Activated effector memory CD4-positive, alpha-beta T cell treated with Interleukin-2 at 50 U/mL for 16 hours (primary cell): ENCODE measurements at places on chromosomes 16 and 17.

- no peak for DNase-seq
These were observed 275.7 kb downstream of the TOX3 start for GRCh38 chr16:52271088-52271750.

GRCh38 chr17:72556944-72557826 is 436.4 kb downstream of the SOX9 start:
- DNase-seq: peak; percentile 39

DNA sequence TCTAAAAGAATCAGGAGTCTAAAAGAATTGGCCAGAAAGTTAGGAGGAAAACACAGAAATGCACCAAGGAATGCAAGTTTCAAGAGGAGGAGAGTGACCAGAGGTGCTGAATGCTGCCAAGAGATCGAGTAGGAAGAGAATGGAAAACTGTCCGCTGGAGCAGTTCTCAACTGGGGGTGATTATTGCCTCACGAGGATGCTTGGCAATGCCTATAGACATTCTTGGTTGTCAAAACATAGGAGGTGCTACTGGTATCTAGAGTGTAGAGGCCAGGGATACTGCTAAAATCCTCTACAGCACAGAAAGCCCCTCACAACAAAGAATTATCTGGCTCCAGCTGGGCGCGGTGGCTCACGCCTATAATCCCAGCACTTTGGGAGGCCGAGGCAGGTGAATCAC is 82.1 kb upstream of the NOL11 start:
- DNase-seq: no peak

DNA sequence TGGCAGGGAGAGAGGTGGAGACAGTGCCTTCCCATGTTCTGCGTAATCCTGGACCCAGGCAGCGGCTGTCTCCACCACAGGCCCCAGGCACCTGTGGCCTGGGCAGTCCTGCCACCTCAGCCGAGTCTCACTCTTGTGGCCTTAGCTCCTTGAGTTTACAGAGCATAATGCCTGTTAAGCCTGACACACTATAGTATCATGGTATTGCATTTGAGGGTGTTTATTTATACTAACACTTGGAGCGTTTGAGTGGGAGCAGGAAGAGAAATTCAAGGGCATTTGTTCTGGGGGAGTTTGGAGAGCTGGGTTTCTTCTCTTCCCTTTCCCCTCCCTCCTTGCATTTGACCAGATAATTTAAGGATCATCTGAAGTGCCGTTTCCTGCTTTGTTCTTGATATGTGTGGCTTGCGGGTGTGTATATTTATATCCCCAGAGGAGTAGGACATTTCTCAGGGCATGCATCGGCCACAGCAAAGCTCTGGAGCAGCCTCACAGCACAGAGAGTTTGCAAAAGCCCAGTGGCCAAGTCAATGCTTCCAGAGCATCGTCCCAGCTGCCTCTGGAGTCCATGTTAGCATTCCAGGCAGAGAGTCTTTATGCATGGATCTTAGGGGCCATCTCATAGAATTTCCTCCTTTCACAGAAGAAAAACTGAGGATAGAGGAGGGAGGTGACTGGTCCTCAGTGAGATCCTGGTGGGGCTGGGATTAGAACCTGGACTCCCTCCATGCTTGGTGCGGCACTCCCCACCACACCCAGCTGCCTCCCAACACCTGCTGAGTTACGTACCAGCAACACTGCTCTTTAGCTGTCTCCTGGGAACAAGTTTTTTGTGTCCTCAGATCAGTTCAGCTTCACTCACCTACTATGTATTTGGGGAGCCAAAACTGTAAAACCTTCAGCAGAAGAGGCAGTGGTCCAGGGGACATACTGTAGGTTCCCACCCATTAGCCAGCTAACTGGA is 222.8 kb downstream of the CCDC182 start:
- DNase-seq: no peak

- DNase-seq: no peak
These were observed 166.3 kb downstream of the MSI2 start for GRCh38 chr17:57422574-57423164.

DNA sequence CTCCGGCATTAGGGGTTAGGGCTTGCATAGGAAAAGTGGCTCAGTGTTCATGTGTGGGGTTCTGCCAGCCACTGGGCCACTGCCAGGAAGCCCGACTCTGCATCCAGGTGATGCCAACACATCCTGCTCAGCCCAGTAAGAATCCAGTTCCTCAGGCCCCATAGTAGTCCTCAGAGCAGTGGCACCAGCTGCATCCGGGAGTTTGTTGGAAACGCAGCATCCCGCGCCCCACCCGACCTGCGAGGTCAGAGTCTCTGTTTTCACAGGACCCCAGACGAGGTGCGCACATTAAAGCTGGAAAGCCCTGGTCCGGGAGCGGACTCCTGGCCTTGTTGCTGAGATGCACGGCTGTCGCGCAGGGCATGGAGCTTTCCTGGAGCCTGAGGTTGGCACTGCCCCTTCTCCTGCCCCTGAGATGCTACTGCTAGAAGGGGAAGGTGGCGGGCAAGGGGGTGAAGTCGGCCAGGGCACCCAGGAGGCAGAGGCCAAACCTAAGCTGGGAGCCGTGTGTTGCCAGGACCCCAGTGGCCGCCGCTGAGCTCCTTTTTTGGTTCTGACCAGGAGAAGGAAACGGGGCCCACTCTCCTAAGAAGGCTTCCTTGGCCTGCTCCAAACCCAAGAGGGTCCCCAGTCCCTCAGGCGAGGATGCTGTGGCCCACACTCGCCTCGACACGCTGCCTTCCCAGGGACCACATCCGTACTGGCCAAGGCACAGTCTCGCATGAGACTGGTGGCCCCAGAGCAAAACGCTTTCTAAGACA is 44.4 kb downstream of the NOS2 start:
- DNase-seq: no peak

DNA sequence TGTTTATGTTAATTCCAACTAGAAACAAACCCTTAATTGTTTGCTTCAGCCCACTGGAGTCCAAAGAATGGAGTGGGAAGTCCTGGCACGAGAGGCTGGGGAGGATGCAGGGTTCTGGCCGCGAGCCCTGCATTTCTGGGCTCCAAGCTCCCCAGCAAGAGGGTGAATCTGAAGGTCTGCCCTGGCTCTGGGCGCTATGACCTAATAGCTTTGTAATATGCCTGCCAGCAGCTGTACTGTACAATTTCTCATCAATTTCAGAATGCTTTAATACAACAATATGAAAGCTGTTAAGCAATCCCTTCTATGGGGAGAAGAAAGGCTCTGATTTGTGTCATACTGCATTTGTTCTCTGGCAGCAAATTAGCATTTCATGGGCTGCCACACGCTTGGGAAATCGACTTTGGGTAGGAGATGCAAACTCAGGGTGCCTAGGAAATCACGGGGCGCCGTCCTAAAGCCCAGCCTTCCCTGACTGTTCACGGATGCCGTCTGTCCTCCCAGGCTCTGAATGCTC is 43.8 kb downstream of the NDEL1 start:
- DNase-seq: no peak

DNA sequence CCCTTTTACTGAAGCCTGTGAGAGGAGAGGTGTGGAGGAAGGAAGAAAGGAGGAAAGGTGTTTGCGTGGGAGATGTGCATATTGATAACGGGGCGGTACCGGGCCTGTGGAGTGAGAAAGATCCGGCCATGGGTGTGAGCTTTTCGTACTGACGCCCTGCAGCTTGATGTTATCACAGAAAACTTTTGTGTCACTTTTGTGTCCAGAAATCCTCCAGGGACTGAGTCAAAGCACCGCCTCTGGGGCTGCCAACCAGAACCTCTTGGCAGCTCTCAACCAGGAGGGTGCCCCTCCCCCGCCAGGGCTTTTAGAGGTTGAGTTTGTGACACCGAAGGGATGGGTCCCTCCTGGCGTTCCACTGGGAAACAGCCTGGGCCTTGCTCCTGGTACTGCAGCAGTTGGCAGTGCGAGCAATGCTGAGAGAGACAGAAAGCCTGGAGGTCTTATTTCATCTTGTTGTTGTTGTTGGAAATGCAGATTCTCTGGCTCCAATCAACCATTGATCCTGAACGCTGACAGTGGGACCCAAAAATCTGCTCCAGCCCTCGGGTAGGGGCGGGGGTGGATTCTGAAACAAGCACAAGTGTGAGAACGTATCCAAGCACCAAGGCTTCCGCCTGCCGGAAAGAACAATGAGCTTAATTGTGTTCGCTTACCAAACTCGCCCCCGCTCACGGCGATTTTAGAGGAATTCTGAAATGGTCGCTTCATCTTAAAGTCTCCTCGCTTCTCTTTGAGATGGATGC is 65.0 kb downstream of the CRISPLD2 start:
- DNase-seq: no peak

DNA sequence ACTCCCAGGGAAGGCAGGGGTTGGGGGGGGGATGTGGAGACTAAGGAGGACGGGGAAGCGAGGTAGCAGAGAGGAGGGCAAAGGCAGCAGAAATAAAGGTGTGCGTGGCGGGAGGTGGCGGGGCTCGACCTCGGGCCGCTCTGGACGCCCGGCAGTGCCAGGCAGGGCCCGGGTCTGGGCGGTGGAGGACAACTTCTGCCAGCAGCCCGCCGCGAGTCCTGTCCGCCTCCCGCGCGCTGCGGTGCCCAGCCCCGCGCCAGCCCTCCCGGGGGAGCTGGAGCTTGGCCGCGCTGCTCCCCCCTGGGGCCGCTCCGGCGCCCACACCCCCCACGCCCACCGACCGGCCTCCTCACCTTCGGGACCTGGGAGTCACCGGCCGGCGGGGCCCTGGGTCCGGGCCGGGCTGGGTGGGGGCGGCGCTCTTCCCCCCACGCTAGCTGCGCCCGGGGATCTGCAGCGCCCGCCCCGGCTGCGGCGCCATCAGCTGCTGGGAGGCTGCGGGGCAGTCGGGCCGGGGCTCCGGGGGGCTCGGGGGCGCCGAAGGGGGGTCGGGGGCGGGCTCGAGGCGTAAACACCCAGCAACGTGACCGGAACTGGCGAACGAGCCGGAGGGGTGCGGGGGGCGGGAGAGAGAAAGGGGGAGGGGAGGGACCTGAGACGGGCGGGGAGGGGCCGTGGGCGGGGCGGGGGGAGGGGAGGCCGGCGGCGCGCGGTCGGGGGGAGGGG is at the start of gene CCDC92B:
TSS of gene CCDC92B (minus strand) at position 595 of the 726 bp plus-strand sequence. CDS start 14,507 bp downstream, outside the sequence.
- DNase-seq: no peak

DNA sequence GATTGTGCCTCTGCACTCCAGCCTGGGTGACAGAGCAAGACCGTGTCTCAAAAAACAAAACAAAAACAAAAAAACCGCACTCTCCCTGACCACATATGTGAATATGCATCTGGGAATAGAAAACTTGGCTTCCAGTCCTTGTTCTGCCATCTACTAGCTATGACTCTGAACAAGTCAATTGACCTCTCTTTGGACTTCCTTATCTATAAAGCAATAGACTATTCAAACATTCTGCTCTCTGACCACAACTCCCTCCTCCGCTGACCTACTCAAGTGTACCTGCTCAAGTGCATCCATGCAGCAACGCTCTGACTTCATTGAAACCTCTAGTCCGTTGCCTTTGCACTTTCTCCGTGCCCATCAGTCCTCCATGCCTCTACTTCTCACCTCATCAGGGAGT is 52.6 kb upstream of the KDM6B start:
- DNase-seq: no peak

DNA sequence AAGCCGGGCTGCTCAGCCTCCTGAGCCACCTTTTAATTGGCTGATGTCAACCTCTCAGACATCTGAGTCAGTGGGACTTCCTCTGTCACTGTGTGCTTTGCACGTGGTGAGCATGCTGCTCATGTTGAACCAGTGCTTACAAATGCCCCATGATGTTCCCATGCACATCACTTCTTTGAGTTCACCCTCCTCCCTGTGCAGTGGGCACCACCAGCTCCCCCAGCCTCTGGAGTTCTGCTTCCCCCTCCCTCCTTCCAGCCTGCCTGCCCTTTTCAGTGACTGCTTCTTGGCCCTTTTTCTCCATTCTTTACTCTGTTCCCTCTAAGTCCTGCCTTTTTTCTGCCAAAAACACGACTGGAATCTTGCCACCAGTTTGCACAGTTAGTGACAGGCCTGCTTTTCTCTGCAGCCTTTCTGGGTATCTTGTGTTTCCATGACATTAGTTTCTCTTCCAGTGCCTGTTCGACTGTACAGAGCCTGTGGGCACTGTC is 41.6 kb downstream of the USP10 start:
- DNase-seq: no peak

GRCh38 chr17:19302791-19303331 is 59.7 kb downstream of the B9D1 start:
- no peak for DNase-seq

DNA sequence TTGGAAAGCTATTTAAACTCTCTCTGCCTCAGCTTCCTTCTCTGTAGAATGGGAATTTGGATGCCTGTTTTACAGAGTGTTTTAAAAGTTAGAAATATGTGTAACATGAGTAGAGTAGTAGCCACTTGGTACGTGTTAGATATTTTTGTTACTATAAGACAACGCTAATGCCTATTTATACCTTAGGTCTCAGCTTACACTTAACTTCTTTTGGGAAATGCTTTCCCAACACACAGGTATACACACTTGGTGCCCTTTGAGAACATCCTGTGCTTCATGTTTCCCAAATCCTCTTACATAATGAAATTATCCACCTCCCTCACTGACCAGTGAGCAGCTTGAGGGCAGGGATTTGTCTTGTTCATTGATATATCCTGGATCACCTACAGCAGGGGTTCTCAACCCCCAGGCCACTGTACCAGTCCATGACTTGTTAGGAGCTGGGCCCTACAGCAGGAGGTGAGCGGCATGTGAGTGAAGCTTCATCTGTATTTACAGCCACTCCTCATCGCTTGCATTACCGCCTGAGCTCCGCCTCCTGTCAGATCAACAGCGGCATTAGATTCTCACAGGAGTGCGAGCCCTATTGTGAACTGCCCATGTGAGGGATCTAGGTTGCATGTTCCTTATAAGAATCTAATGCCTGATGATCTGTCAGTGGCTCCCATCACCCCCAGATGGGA is 33.5 kb downstream of the ARSG start:
- no peak for DNase-seq

- no peak for DNase-seq
These were observed 832 bp upstream of the SRRM2 start for GRCh38 chr16:2751577-2752034.

DNA sequence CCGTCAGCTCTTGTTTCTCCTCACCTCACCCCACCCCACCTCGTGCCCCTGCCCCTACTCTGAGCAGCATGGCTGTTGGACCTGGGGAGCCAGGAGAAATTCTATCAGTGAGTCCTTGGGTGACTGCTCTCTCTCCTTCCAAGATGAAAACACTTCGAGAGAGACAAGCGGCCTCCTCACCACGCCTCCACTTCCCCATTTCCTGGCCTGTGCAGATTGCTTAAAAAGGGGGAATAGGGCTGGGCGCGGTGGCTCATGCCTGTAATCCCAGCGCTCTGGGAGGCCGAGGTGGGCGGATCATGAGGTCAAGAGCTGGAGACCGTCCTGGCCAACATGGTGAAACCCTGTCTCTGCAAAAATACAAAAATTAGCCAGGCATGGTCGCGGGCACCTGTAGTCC is 9.5 kb downstream of the DLX4 start:
- DNase-seq: no peak
